Psoas muscle (tissue), 8 donors: ENCODE measurements at places on chromosomes 11 and 22. TPM values are rescaled to one million over a fixed set of nuclear protein-coding genes. Genes with fewer than 3 reads are reported as not detected.

Gene LSP1
- total RNA-seq, result 14.4 TPM

Gene MPPED2
- 3.4 TPM for total RNA-seq

Gene MOGAT2
- total RNA-seq, result not detected

Gene ZDHHC13
- 0.99 TPM for total RNA-seq

- no peak for DNase-seq
These were observed 105.8 kb downstream of the SERGEF start for GRCh38 chr11:17907046-17907445.

DNA sequence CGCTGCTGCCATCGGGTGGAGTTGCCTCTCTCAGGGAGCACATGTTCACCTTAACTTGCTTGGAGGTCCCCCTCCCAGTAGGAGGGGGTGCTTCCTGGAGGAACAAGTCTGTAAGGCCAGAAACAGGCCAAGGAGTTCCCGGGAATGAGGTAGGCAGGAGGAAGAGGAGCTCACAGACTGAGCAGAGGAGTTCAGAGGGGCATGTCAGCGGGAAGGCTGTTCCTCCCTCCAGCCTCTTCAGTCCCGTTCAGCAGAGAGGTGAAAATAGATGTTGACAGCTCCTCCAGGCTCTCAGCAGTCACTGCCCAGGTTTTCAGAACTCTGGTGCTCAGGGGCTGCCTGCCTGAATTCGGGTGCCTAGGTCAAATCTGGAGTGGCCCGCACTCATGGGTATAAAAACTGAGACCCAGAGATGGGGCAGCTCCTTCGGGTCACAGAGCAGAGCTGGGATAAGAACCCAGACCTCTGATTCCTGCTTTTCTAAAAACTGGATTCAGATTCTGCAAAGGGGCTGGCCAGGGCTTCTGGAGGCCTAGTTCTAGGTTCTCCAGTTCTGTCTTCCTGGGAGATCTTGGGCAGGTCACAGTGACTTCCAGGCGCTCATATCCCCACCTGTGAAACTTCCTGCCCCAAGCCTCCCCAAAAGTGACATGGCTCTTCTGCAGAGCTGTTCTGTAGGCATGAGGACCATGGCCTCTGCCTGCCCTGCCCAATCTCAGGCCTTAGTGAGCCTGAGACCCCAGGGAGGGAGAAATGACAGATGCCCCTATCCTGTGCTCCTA lies 18.3 kb downstream of the ATG16L2 start:
- no peak for DNase-seq

- no peak for DNase-seq
These were observed 20.5 kb downstream of the COA4 start for GRCh38 chr11:73856031-73856567.

GRCh38 chr11:19060629-19061028 lies at the start of gene MRGPRX2:
TSS of gene MRGPRX2 (minus strand) at chr11:19060717. CDS start at chr11:19056402, 4,315 bp downstream.
- no peak for DNase-seq

GRCh38 chr11:119374632-119375336 lies 6.7 kb downstream of the USP2 start:
- no peak for DNase-seq

DNA sequence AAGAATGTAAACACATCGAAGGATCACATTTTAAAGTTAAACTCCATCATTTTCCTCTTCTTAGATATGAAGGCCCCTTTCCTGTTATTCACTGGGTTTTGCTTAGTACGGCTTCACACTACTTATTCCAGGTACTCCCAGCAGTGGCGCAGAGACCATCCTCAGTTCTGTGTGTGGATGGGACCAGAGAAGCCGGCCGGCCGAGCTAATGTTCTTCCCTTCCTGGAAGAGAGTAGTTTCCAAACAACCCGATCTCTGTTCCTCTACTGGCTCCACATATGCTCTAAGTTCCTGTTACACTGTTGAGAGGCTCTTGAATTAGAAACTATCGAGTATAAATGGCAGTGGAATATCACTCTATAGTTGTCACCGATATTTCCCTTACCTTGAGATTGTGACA lies 684 bp upstream of the NFRKB start:
- no peak for DNase-seq

DNA sequence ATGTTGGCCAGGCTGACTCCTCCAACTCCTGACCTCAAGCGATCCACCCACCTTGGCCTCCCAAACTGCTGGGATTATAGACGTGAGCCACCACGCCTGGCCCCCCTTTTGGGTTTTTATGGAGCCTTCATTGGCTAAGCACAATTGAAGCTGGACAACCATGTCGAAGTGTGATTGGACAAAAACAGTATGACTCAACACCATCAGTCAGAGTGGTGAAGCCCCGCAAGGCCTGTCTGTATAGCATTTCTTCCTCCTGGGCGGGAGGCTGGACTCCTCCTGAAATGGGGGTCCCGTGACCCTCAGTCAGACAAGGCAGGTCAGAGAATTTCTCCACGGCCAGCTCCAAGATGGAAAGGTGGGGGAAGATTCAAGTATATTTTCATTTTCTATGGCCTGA lies 3.1 kb upstream of the PARVB start:
- DNase-seq, result no peak

- peak; percentile 90 for DNase-seq
These were observed 6.0 kb upstream of the MALAT1 start for GRCh38 chr11:65492637-65493366.

GRCh38 chr22:36012332-36012731 lies 16.3 kb downstream of the RBFOX2 start:
- DNase-seq, result no peak
